Panc1 (cell line): ENCODE measurements at places on chromosomes 16 and 17.
A peak's percentile ranks its signal among the peaks of the same experiment; 100 is the strongest.

- DNase-seq, result no peak
These were observed 17.6 kb upstream of the CCDC182 start for GRCh38 chr17:57762452-57763395.

GRCh38 chr17:9105068-9105868 is 84.0 kb downstream of the NTN1 start:
- no peak for DNase-seq

DNA sequence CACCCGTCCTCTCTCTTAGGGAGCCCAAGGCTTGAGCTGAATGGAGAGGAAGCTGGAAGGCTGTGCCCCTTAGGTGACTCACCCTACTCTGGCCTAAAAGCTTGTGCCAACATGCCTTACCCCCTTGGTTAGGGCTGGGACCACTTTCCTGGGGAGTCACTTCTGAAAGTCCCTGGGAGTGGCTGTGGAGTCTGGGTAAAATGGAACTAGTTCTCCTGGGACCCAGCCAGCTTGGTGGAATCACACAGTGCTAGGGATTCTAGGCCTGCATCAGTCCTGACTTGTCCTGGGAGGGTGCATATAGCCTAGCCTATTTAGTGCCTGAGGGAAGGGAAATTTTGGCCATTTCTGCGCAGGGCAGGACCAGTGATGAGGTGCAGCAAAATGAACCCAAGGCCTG is 10.5 kb downstream of the MMP28 start:
- no peak for DNase-seq

DNA sequence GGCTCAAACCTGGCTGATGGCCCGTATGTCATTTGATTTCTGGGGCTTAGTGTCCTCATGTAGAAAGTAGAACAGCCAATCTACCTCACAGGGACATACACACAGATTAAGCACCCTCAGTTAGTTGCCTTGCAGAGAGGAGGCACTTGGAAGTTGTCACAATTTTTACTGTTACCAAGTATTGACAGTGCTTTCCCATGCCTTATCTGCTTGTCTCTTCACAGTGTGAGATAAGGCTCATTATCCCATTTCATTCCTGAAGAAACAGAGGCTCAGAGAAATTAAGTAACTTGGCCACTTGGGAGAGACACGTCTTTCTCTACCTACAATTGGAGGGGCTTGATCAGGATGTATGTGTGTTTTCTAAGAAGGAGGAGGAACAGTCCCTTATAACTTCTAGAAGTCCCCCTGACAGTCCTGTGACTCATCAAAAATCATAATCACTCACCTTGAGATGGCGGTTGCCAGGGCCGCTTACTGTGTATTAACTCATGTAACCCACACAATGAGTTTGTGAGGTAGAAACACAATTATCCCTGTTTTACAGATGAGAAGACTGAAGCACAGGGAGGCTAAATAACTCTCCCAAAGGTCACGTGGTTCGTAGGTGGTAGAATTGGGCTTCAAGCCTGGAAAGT is 56.9 kb upstream of the LHX1 start:
- no peak for DNase-seq

DNA sequence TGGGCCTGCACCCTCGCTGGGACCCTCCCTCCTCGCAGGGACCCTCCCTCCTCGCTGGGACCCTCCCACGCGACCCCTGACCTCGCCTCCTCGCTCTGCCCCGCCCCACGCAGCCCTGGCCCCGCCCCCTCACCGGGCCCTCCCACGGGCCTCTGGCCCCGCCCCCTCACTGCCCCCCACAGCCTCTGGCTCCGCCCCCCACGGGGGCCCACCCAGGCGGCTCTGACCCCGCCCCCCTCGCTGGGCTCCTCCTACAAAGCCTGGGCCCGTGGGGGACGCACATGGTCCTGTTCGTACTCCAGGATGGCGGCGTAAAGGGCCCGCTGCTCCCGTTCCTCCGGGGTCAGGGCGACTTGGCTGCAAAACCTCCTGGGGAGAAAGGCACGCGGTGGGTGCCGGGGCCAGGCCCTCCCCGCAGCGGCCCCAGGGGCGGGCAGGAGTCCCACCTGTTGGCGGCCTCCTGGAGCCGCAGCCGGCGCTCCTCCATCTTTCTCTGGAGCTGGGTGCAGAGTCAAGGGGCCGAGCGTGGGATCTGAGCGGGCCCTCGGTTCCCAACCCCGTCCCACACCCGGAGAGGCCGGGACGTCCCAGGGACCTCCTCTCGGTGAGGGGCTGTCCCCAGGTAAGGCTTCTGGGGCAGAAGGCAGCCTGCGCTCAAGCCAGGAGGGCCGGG is 9.0 kb downstream of the VPS9D1 start:
- DNase-seq, result no peak

DNA sequence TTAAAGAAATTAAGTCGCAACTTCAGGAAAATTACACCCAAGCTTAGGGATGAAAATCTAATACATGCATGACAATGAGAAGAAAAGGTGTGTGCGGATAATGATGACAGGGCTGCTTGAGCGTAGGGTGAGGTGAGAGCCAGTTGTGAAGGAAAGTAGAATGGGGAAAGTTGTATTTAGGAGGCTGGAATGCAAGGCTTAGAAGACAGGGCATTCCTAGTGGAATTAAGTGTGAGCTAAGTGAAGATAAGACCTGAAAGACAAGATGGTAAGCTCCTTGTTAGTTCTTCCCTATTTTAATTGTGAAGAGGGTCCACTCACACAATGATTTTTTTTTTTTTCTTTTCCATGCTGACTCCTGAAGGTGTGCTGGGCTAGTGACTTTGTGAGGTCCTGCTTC is 519.5 kb upstream of the SALL1 start:
- no peak for DNase-seq

DNA sequence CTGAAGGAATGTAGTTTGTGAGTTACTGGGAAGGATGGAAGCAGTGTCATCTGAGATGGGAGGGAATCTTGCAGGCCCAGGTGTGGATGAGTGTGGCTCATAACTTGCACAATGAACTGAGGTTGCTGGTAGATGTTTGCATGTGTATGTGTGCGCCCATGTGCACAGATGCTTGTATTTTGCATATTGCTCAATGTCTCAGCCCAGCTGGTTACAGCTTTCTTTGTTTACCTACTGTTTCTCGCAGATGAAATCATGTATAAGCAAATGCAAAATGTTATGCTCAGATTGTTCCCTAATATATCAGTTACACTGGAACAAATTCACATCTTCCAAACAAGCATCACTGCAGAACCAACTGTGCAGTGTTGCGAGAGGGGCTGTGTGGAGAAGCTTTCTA is 452.2 kb upstream of the EEF2KMT start:
- DNase-seq, result no peak

- no peak for DNase-seq
These were observed 67.9 kb downstream of the PCTP start for GRCh38 chr17:55818451-55819375.

GRCh38 chr16:79768276-79768970 is 167.9 kb upstream of the MAF start:
- DNase-seq, result no peak

DNA sequence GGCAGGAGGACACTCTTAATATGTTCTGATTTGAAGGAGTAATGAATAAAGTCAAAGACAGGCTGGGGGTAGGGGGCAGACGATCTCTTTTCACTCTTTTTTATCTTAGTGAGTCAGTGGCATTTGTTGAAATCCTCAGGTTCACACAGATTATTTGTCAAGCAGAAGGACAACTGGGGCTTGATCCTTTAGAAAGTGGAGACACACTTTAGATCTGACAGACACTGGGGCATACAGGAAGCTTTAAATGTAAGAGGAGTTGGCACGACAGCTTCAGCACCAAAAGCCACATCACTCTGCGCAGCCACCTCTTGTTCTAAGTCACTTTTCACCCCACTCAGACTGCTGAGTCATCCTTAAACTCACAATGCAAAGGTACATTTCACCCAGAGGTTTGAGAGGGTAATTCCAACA is 121.5 kb downstream of the STXBP4 start:
- no peak for DNase-seq

- no peak for DNase-seq
These were observed 21.3 kb upstream of the UBE2I start for GRCh38 chr16:1287982-1288670.

- no peak for DNase-seq
These were observed 1.4 kb downstream of the WDR81 start for GRCh38 chr17:1725642-1726511.

DNA sequence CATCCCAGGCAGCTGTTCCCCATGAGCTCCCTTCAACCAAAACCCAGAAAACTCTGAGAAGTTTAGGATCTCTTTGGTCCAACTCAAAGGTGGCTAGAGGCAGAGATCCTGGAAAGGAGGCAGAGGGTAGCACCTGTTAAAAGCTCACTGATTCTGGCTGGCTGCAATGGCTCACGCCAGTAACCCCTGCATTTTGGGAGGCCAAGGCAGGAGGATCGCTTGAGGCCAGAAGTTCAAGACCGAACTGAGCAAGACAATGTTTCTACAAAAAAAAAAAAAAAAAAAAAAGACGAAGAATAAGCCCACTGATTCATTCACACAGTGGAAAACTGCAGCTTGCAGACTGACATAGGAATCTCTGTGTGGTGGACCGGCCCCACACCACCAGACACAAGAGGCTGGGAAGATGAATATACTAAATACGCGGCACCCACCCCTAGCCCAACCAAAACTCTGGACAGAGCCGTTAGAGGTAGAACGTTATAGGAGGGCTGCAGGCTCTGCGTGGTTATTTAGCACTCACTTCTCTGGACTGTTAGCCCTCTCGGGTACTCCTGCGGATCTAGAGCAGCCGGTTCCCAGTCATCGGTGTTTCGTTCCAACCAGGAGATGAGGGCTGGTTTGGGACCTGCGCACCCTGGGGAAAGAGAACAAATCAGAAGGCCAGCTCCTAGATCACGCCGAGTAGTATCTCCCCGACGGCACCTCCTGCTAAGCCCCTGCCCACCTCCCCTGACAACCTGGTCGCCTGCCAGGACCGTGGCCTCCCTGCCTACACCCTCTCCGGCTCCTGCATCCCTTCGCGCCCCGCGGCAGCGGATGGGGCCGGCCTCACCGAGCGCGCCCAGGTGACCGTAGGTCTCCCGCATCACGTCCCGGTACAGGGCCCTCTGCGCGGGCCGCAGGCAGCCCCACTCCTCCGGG is 925 bp downstream of the ZNF689 start:
- no peak for DNase-seq

GRCh38 chr17:69147460-69147859 is 5.8 kb upstream of the ABCA6 start:
- DNase-seq, result no peak

GRCh38 chr16:4666537-4667202 is 26.7 kb upstream of the NUDT16L1 start:
- DNase-seq, result no peak

DNA sequence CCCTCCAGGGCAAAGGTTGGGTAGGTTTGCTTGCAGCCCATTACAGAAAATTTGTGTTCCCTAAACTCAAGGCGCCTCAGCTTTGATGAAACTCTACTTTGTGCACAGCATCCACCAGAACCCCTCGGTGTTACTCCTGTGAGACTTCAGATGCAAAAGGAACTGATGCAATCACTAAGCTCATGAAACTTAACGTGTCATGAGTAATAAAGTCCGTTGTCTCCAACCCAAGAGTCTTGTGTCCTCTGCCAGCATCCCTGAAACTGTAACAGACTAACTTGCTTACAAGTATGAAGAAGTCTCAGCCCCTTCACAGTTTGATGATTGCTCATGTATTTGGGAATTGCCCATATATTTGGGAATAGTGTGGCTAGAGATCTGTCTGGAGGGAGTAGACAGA is 74.8 kb upstream of the MARCHF10 start:
- DNase-seq, result no peak

DNA sequence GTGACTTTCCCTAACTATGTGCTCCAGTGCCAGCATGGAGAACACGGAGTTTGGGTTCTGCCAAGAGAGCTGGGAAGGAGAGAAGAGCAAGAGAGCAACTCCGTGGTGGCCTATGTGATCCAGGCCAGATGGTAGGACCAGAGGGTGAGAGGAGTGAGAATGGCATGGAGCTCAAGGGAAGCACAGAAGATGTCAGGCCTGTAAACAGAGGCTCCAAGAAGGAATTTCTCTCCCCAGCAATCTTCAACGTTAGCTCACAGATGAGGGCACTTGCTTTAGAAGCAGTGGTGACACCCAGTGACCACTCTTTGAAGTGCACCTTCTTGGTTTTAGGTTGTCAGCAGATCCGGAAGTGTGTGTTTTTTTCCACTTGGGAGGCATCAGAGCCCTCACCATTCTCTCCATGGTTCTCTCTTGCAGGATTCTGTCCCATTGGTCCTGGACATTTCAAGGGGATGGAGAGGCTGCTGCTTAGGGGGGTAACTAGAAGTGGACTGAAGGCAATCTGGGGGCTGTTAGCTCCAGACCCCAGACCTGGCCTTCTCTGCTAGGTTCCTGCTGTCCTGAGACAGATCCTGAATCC is 18.1 kb upstream of the TMEM98 start:
- DNase-seq, result peak; percentile 41

- no peak for DNase-seq
These were observed 3.1 kb downstream of the HEXIM2 start for GRCh38 chr17:45164734-45165269.

DNA sequence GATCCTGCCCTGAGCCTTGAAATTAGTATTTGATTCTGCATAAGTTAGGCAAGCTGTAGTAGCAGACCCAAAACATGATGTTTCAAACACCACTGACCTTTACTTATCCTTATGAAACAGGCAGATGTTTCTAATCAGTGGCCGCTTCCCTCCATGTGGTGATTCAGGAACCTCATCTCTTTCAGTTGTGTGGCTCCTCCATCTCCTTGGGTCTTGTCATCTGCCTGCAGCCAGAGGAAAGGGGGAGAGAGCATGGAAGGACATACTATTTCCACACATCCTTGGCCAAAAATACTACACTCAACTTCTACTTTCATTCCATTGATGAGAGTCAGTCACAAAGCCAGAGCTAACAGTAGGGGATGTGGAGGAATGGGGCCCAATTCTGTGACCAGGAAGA is 41.6 kb upstream of the IRX6 start:
- no peak for DNase-seq

GRCh38 chr17:1638171-1638590 is 7.4 kb downstream of the SCARF1 start:
- no peak for DNase-seq

DNA sequence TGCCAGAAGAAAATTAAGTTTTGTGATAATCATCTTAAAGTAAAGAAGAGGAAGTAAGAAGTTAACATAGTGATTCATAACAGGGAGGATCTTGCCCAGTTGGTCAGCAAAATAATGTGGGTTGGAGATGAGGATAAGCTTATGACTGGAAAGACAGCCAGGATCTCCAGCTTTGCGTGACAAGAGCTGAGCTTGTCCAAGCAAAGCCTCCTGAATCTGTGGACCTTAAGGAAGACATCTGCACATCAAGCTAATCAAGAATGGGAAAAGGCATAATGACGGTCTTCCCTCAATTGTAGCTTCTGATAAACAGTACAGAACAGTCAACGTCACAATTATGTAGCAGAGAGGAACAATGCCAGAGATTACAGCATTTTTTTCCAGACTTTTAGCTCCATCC is 744.7 kb upstream of the GOT2 start:
- no peak for DNase-seq

GRCh38 chr16:11380836-11381235 is 35.6 kb downstream of the RMI2 start:
- no peak for DNase-seq
